OCI-M1 (cell line): ENCODE measurements at places on chromosomes 16 and 17.

DNA sequence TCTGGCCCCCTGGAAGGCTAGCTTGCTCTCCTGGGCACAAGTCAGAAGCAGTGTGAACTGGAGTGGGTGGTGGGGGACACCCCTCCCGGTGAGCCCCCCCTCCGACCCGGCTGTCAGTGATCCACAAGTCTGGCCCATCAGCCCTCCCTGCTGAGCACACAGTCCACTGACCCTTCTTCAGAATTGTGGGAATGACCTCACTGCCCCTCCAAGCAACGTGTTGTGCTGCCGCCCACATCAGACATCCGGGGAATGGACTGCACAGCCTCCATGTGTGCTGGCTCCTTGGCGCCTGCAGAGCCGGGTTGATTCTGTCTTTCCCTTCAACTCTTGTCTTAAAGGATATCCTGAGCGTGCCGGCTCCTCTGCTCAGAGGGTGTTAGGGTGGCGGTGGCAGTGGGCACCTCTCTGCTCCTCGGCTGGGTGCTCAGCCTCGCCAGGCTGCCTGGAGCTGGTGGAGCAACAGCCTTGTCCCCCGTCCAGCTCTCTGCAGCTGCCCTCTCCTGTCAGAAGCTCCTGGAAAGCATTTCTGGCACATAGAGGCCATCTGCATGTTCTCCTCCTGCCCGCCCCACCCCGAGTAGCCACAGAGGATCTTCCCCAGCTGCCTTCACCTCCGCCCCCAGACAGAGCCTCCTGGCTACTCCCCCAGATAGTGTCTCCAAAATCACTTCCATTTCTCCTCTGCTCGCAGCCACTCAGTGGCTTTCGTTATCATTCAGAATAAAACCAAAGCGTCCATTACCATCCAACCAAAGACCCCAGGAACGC, 19.8 kb downstream of the NPTX1 start:
- peak; percentile 85 for DNase-seq

GRCh38 chr16:50373345-50373701, 4.5 kb upstream of the BRD7 start:
- DNase-seq, result no peak

DNA sequence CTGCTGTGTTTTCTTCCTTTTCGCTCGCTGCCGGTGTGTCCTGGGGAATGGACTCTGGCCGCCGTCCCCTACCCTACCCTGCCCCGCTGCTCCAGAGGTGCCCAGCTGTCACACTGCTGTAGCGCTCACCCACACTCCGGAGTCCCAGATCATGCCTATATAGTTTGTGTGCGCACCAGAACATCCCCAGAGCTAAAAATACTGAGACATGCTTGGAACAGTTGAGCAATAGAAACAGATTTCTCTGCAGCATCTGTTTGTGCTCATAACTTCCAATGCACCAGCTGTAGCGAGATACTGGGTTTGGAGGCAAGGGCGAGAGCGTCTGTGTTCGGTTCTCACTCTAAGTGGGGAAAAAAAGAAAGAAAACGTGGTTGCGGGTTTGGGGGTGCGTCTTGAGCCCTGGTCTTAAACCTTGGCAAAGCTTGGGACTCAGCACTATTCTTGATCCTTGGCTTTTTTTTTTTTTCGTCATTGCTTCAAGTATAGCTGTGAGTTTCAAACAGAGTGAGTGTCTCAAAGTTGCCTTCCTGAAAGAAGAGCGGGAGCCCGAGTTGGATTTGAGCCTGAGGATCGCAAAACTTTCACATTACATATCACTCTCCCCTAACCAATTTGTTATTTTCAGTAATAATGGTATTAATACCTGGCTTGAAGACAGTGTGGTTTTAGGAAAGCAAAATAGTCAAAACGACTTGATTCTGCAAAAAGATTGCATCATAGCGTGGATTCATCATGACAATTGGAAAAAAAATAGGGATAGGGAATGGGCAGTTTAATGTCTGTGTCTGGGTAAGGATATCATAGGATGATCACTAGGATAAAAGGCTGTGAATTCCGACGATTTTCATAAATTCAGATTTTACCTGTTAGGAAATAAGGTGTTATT, 621 bp downstream of the KCNJ2 start:
- no peak for DNase-seq

GRCh38 chr17:49013311-49014213, 16.4 kb downstream of the IGF2BP1 start:
- DNase-seq, result no peak

DNA sequence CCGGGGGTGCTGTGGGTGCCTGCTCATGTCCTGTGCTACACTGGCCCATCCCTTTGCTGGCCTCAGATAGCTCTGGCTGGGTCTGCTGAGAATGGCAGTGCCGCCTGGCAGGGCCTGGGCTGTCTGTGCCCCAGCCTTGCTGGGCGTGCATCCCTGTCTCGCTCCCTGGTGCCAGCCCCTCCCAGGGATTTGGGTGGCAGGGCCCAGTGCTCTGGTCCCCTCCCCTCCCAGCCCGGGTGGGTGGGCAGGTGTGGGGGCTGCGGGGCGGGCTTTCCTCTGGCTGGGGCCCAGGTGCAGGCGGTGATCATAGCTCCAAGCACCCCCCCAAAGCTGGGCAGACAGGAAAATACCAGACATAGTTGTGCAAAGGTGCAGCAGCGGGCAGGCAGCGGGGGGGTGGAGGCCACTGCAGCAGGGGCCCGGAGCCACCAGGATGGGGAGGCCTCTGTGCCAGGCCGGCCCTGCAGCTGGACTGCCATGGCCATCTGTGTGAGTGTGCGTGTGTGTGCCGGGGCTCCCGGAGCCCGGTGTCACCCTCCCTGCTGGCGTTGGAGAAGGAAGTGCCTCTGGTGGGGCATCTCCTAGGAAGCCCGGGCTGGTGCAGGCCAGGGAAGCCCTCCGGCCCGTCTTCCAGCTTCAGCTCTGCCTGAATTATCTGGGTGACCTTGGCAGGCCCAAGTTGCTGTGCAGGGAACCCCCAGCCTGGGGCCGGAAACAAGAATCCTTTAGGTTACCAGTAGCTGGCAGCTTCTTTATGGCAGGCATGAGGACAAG, 7.4 kb downstream of the GLIS2 start:
- no peak for DNase-seq

DNA sequence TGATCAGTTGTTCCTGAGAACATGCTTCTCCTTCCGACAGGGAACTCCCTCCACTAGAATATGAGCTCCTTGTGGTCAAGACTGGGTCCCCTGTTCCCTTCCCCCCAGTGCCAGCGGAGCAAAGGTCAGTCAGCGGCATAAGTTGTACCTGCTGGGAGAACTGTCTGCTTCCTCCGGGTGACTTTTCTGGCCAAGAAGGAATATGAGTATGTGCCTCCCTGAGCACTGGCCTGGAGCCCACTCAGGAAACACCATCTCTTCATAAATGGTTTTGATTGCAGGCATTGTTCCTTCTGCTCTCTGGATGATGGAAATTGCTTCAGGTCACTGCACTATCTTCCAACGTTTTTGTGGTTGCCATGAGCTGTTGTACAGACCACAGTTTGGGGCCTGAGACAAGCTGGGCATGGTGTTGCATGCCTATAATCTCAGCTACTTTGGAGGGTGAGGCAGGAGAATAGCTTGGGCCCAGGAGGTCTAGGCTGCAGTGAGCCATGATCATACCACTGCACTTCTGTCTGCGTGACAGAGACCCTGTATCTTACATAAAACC, 2.9 kb upstream of the P4HB start:
- no peak for DNase-seq

DNA sequence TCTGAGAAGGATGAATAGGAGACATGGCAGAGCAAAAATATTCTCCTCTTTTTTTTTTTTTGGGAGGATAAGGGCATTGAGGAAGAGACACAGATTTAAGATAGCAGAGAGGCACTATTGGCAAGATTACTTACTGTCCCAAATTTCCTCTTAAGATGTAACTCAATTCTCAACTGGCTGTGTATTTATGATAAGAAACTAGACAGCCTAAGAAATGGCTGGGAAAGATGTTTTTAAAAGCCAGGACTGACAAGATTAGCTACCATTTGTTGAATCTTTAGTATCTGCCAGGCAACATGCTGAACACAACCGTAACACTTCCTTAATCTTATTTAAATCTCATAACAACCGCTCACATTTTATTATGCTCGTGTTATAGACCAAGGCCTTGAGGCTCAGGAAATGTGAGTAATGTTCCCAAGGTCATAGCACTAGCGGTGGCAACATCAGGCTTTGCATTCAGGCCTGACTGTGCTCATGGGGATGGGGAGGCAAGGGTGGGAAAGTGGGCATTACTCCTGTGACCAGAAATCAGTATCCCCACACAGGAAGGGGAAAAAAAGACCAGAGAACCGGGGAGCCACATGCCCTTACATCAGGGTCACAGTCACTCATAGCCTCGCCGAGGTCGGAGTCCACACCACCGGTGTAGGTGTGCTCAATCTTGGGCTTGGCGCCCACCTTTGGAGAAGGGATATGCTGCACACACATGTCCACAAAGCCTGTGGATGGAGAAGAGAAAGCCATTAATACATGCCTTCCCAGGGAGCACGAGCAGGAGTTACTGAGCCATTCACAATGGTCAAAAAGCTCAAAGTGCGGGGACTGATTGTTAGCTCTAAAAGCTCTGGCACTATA, 15.6 kb downstream of the HIGD1B start:
- no peak for DNase-seq

- no peak for DNase-seq
Measured at GRCh38 chr17:49564638-49565037, 11.0 kb upstream of the NXPH3 start.
